Progenitor cell of endocrine pancreas (in vitro differentiated cells): ENCODE measurements at places on chromosomes 1 and 21.
A peak's percentile ranks its signal among the peaks of the same experiment; 100 is the strongest.

DNA sequence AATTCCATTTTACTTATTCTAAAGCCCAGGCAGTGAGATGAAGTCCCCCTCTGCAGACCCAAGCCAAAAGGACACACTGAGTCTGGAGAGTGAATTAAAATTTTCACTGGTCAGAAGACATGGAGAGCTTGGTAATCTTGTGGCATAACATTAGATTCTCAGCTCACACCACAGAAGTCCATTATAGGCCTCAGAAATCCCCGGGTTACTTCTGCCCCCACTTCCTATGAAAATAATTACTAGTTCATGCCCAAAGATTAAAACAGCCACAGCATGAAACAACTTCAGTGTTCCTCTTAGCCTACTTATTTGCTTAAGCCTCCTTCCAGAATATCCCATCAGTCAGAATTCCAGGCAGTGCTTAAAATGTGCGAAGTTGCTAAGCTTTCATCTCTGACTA, 123.3 kb downstream of the ZC3H11B start:
- no peak for DNase-seq
- H3K27ac ChIP-seq: peak overlapping the region; percentile 6
- peaks cover 9% of the 10 kb centered on the region for H3K4me1 ChIP-seq

DNA sequence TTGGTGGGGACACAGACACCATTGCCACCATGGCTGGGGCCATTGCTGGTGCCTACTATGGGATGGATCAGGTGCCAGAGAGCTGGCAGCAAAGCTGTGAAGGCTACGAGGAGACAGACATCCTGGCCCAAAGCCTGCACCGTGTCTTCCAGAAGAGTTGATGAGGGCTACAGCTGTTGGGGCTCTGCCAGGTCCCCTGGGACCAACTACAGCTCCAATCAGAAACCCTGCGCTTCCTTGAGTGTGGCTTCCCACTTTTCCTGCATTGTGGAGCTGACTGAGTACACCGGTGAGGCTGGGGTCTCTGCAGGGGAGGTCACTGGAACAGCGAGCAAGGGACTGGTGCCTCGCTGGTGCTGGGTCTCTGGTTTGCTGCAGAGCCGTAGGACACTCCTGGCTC, 4.5 kb downstream of the ADPRS start:
- H3K27ac ChIP-seq: no peak overlapping the region
- H3K4me3 ChIP-seq: no peak overlapping the region
- no peak for DNase-seq
- peaks cover 10% of the 10 kb centered on the region for H3K4me1 ChIP-seq
- H3K36me3 ChIP-seq: peaks cover 1% of the 10 kb centered on the region

DNA sequence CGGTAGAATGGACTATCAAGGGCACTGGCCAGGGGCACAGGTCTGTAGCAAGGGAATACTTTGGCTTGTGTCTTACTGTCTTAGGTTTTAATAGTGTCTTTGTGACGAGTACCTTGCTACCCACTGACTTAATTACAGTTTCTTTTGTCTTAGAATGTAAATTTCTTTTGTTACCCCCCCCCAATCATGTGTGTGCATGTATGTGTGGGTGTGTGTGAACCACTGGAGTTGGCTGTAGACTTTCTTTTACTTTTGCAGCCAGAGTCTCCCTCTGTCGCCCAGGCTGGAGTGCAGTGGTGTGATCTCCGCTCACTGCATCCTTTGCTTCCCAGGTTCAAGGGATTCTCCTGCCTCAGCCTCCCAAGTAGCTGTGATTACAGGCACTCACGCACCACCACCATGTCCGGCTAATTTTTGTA, 61.8 kb upstream of the CLDN14 start:
- no peak overlapping the region for H3K4me3 ChIP-seq
- no peak for DNase-seq
- H3K27me3 ChIP-seq: peaks cover 40% of the 10 kb centered on the region
- no peak overlapping the region for H3K27ac ChIP-seq
- H3K36me3 ChIP-seq: no peaks in the 10 kb centered on the region

- peaks cover 4% of the 10 kb centered on the region for H3K36me3 ChIP-seq
- H3K27me3 ChIP-seq: peaks cover 44% of the 10 kb centered on the region
- DNase-seq: peak; percentile 42
Measured at GRCh38 chr21:34670220-34670961, 1.6 kb downstream of the CLIC6 start.

DNA sequence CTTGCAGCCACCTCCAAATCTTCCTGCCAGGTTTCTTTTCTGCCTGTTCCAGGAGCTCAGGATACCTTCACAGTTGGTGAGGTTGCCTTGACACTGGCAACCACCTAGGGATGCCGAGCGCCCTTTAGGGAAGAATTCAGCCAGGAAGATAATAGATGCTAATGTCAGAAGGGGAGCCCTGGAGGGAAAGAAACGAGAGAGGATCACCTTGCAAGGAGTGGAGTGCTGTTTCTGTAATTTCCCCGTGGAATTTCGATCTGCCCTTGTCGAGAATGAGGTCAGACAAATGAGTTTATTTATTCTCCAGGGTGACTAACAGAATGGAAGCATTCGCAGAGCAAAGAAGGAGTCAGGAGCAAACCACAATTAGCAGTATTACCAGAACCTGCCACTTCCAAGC, 315.8 kb upstream of the KAZN start:
- peaks cover 10% of the 10 kb centered on the region for H3K27me3 ChIP-seq
- no peak overlapping the region for H3K4me3 ChIP-seq
- H3K4me1 ChIP-seq: peaks cover 9% of the 10 kb centered on the region
- no peak for DNase-seq
- no peaks in the 10 kb centered on the region for H3K36me3 ChIP-seq

GRCh38 chr1:115224636-115225035, 113.4 kb downstream of the NGF start:
- no peak for DNase-seq
- no peak overlapping the region for H3K27ac ChIP-seq
- H3K4me1 ChIP-seq: no peaks in the 10 kb centered on the region
- no peaks in the 10 kb centered on the region for H3K36me3 ChIP-seq

DNA sequence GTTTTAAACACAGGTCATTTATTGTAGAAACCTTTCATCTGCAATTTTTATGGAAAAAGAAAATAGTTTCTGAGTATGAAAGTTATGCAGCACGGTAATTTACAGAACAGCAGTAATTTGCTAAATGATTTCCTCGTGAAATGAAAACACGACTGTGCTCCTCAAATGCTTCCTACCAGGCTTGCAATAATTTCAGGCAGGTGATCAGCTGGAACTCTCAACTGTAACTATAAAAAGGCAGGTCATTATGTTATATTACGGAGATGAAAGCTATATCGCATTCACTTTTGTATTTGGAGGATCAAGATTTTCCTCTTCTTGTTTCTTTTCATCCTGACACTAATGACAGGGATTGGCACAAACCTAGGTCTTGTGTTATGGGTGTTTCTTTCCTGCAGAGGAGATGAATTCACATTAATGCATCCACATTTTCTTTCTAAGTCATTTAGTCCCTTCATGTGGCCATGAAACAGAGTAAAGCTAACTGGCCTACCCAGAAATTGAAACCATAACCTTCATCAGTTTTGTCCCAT, 57.4 kb downstream of the SAMSN1 start:
- no peak overlapping the region for H3K4me3 ChIP-seq
- H3K27ac ChIP-seq: no peak overlapping the region
- H3K36me3 ChIP-seq: no peaks in the 10 kb centered on the region
- peaks cover 3% of the 10 kb centered on the region for H3K4me1 ChIP-seq

DNA sequence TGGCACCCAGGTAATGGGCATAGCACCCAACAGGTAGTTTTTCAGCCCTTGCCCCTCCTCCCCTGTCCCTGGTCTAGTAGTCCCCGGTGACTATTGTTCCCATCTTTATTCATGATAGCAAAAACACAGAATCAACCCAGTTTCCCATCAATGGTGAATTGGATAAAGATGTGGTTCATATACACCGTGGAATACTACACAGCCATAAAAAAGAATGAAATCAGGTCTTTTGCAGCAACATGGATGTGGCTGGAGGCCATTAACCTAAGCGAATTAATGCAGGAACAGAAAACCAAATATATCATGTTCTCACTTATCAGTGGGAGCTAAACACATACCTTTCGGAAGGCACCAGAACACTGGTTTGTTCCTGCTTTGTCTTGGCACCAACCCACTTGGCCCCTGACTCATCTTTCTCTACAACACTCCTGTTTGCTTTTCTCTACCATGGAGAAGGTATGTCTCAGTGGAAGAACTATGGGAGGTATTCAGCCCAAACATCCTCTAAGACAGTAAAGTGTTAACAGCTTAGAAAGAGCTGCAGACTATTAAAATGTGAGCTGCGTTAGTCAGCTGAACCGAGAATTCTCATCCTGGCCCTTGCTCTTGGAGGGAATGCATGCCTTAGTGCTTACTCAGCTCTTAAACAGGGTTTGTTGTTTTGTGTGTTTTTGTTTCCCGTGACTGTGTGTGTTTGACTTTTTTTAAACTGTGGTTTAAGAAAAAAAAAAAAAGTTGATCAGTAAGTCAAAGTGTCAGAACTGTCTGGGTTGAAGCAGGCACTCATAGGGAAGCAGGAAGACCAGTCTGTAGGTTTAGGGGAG, 203.0 kb downstream of the TOMM20 start:
- H3K4me3 ChIP-seq: no peak overlapping the region
- DNase-seq: no peak
- peaks cover 30% of the 10 kb centered on the region for H3K4me1 ChIP-seq
- H3K27me3 ChIP-seq: no peaks in the 10 kb centered on the region
- H3K36me3 ChIP-seq: no peaks in the 10 kb centered on the region
- peak overlapping the region; percentile 92 for H3K27ac ChIP-seq

DNA sequence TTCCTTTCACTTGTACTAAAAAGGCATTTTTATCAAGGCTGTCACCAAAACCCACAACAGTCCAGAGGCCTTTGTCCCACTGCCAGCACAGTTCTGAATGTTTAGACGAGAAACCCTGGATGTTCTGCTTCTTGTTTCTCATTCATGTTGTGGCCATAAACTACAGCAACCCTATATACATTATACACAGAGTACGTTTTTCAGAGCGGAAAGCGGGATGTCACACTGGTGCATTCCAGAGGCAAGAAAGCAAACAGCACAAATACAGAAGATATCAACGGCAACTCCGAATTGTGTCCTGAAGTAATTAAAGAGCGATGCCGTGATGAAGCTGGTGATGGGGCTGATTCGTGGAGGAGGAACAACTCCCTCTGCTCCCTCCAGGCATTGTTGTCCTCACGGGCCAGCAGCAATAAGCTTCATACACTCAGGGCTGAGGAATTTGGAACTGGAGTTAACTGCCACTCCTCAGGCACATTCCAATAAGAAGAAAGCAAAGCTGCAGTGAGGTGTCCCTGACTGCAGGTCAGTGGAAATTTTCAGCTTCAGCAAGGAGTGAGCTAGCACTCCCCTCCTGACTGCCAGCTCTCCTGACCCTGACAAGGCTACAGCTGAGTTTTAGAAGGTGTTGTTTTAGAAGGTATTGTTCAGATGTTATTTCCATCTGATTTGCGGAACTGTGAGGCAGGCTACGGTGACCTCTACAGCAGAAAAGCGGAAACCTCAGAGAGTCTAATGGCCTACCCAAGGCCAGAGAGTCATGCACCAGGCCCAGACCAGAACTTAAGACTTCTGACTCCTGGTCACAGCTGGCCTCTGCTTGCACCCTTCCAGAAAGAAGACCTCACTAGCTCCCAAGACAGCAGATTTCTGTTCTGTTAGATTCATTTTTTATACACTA, 149.0 kb downstream of the TGFBR3 start:
- peak overlapping the region; percentile 94 for H3K27ac ChIP-seq
- peak overlapping the region; percentile 11 for H3K4me3 ChIP-seq
- peaks cover 14% of the 10 kb centered on the region for H3K4me1 ChIP-seq
- DNase-seq: peak; percentile 16

GRCh38 chr1:11659748-11660147, 4.3 kb upstream of the FBXO6 start:
- no peak for DNase-seq
- H3K27ac ChIP-seq: no peak overlapping the region
- H3K4me3 ChIP-seq: no peak overlapping the region
- peaks cover 7% of the 10 kb centered on the region for H3K27me3 ChIP-seq
- peaks cover 2% of the 10 kb centered on the region for H3K4me1 ChIP-seq
- peaks cover 10% of the 10 kb centered on the region for H3K36me3 ChIP-seq

GRCh38 chr1:150560576-150561253, 11.5 kb downstream of the ADAMTSL4 start:
- no peaks in the 10 kb centered on the region for H3K27me3 ChIP-seq
- H3K4me1 ChIP-seq: peaks cover 51% of the 10 kb centered on the region
- peak; percentile 80 for DNase-seq
- H3K36me3 ChIP-seq: peaks cover 1% of the 10 kb centered on the region
- peak overlapping the region; percentile 100 for H3K27ac ChIP-seq

DNA sequence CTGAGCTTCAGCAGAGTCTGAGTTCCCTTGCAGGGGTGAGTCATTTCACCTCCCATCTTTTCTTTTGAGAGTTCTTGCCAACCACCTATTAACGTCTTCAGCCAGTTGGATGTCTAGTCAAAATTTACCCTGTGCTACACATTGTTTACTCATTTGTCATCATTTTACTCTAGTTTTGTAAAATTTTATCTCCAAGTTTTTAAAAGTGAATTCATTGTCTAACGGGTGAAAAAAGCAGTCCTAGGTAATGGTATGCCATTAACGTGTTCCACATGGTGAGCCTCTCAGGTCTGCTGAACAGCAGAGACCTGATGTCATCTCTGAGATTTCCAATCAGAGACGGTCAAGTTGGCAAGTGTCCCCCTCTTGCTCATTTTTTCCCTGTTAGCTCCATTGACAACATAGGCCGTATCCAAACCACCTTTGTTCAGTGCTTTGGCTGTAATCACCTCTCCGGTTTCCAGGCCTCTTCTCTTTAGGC, 85.4 kb downstream of the TBX15 start:
- H3K4me3 ChIP-seq: no peak overlapping the region
- peaks cover 6% of the 10 kb centered on the region for H3K4me1 ChIP-seq
- DNase-seq: no peak
- H3K27ac ChIP-seq: no peak overlapping the region

GRCh38 chr1:116956378-116956777, 45.2 kb upstream of the CD101 start:
- peaks cover 14% of the 10 kb centered on the region for H3K36me3 ChIP-seq
- no peak overlapping the region for H3K4me3 ChIP-seq
- H3K27me3 ChIP-seq: no peaks in the 10 kb centered on the region
- no peaks in the 10 kb centered on the region for H3K4me1 ChIP-seq
- no peak for DNase-seq

GRCh38 chr1:181023265-181024057, 791 bp upstream of the STX6 start:
- peak overlapping the region; percentile 99 for H3K27ac ChIP-seq
- peaks cover 18% of the 10 kb centered on the region for H3K4me1 ChIP-seq
- no peaks in the 10 kb centered on the region for H3K36me3 ChIP-seq
- peaks cover 15% of the 10 kb centered on the region for H3K27me3 ChIP-seq

- H3K36me3 ChIP-seq: peaks cover 39% of the 10 kb centered on the region
- H3K4me3 ChIP-seq: no peak overlapping the region
- DNase-seq: no peak
Measured at GRCh38 chr1:12005488-12006166, 13.7 kb upstream of the MIIP start.

DNA sequence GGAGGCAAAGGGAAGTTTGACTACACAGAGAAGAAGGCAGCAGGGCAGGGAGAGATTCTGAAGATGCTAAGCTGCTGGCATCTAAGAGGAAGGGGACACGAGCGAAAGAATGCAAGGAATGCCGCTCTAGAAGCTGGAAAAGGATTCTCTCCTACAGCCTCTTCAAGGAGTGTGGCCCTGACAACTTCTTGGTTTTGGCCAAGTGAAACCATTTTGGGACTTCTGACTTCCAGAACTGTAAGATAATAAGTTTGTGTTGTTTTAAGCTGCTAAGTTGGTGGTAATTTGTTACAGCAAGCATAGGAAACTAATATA, 28.5 kb downstream of the MGST3 start:
- no peaks in the 10 kb centered on the region for H3K4me1 ChIP-seq
- H3K27me3 ChIP-seq: no peaks in the 10 kb centered on the region
- peaks cover 7% of the 10 kb centered on the region for H3K36me3 ChIP-seq

- H3K4me1 ChIP-seq: peaks cover 2% of the 10 kb centered on the region
- H3K27ac ChIP-seq: no peak overlapping the region
- H3K36me3 ChIP-seq: no peaks in the 10 kb centered on the region
- H3K27me3 ChIP-seq: peaks cover 5% of the 10 kb centered on the region
- no peak overlapping the region for H3K4me3 ChIP-seq
- no peak for DNase-seq
Measured at GRCh38 chr21:34974162-34974981, 74.7 kb downstream of the RUNX1 start.
